GM23338 (cell line): ENCODE measurements at places on chromosomes 16 and 17. TPM values are rescaled to one million over a fixed set of nuclear protein-coding genes. Genes with fewer than 3 reads are reported as not detected.

GRCh38 chr17:71759422-71760060, 361.3 kb upstream of the SOX9 start:
- DNase-seq = no peak
- H3K27ac ChIP-seq = no peak overlapping the region
- H3K4me1 ChIP-seq = no peaks in the 10 kb centered on the region
- H3K27me3 ChIP-seq = no peaks in the 10 kb centered on the region

The DBNDD1 gene
- 69.2 and 90.8 TPM in 2 replicates for total RNA-seq

DNA sequence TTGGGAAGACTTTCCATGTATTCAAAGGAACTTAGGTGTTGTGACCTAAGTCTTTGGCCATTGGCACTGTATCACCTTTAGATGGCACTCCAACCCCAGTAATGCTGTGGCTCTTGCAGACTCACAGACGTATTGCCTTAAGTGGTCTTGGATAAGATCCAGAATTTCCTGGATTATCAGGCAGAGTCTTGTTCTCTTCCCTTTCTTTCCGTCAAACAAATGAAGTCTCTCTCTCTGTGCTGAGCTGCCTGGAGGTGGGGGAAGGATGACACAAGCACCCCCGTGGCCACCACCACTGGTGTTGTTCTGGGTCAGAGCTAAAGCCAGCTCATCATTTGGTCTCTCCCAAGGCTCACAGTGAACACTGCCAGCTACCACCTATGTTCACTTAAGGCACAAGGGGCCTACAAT, 789.9 kb upstream of the KIF2B start:
- DNase-seq = peak; percentile 93
- 0 out of 2 replicates have a peak, but pooled peaks cover 4% of the 10 kb centered on the region for H3K4me1 ChIP-seq
- no peaks in the 10 kb centered on the region for H3K36me3 ChIP-seq
- H3K27me3 ChIP-seq = no peaks in the 10 kb centered on the region

DNA sequence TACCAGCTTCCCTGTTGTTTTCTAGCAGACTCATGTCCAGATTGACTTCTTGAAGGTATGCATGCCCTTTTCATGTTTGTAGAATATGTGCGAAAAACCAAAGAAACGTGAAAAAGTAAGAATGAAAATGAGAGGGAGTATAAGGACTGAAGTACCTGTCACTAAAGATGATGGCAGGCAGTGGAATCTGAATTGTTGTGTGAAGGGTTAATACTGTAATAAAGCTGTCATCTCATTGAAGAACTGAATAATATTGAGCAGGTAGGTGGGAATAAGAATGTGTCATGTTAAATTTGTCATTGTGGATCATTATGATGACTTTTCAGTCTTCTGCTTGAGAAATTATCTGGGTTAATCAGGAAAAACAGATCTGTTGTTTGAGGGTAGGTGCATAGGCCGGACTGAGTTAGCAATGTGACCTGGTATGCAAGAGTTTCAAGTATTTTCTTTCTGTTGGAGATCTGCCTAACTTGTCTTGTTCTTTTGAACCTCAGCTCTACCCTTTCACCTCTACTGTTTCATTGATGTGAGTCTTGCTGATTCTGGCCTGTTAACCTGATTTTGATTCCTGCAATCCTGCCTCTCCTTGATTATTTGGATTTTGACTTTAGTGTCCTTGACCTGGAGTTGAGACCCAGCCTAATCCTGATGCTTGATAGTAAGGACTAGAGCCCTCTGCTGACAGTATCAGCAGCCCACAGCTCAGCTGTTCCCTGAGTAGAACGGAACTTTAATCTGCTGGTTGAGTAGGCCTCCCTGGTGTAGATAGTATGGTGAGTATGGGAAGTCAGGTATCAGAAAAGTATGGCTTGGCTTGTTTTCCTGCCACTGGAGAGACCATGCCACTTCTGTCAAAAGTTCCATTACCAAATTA, 64.6 kb downstream of the MAP2K4 start:
- H3K27me3 ChIP-seq = no peaks in the 10 kb centered on the region
- H3K36me3 ChIP-seq = peaks cover 3% of the 10 kb centered on the region; the same call in 1 of the 2 replicates
- peak; percentile 35 for DNase-seq
- H3K27ac ChIP-seq = no peak overlapping the region

DNA sequence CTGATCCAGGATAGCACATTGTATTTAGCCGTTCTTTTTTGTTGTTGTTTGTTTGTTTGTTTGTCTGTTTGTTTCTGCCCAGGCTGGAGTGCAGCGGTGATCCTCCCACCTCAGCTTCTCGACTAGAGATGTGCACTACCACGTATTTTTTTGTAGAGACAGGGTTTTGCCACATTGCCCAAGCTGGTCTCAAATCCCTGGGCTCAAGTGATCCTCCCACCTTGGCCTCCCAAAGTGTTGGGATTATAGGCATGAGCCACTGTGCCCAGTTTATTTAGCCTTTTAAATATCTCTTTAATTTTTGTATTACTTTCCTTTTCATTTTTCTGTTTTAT, 9.2 kb upstream of the NLRC5 start:
- H3K4me1 ChIP-seq = no peaks in the 10 kb centered on the region
- H3K36me3 ChIP-seq = no peaks in the 10 kb centered on the region
- no peak overlapping the region for H3K27ac ChIP-seq
- DNase-seq = no peak
- H3K4me3 ChIP-seq = no peak overlapping the region

GRCh38 chr17:45841883-45842525, 2.7 kb upstream of the SPPL2C start:
- H3K36me3 ChIP-seq = no peaks in the 10 kb centered on the region
- H3K4me3 ChIP-seq = no peak overlapping the region
- no peak for DNase-seq
- no peaks in the 10 kb centered on the region for H3K27me3 ChIP-seq

DNA sequence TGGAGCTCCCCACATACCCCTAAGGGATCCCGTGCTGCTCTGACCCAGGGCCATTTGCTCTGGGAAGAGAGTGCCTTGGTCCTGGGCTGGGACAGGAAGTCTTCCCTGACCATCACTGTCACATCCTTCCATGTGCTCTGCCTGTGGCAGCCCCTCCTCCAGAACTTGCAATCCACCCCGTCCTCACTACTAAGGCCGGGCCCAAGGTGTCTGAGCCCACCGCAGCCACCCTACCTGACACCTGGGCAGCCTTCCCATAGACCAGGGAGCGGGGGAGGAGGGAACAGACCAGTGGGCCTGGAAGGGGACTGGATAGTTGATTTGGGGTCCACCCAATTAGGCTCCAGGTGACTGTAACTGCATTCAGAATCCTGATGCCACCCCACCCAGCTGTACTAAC, 117.5 kb upstream of the CRHR1 start:
- H3K4me3 ChIP-seq = no peak overlapping the region
- no peaks in the 10 kb centered on the region for H3K36me3 ChIP-seq
- H3K27ac ChIP-seq = no peak overlapping the region
- no peak for DNase-seq

DNA sequence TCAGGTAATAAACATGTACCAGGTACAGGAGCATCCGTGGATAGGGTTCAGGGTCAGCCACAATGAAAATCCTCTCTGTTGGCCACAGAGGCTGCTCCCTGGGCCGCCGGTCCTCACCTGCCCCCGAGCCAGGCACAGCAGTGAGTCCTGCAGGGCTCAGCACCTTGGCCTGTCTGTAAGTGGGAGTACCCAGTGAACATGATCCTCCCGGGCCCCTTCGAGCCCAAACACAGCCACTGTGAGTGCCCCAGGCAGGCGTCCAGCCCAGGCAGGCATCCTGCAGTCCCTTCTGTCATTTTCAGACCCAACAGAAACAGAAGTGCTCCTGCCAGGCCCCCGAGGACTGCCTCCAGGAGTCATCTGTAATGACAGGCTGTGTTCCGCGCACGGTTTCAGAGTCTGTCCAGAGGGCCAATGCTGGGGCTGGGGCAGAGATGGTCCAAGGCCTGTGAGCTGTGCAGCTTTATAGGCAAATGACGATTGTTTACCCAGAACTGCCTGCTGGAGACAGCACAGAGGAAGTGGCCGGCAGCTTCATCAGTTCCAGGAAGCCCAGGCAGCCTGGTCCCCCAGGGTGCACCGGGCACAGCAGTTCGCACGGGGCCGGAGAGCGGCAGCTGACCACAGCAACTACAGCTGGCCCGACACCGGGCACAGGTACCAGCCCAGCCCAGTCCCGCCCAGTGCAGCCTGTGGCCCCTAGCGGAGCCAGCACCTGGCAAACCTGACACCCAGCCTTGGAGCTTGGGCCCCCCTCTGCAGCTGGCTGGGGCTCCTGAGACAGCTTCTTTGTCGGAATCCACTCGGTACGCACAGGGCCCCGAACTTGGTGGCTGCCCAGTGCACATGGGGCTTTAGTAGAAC, 13.2 kb downstream of the SLC7A5 start:
- H3K4me3 ChIP-seq = no peak overlapping the region
- H3K4me1 ChIP-seq = peaks cover 32% of the 10 kb centered on the region
- H3K36me3 ChIP-seq = 0 out of 2 replicates have a peak, but pooled peaks cover 4% of the 10 kb centered on the region

The SLC47A2 gene
- total RNA-seq = not detected in 2 replicates

- no peak overlapping the region for H3K27ac ChIP-seq
- no peaks in the 10 kb centered on the region for H3K27me3 ChIP-seq
- no peaks in the 10 kb centered on the region for H3K36me3 ChIP-seq
These were observed 44.2 kb downstream of the NEUROD2 start for GRCh38 chr17:39563476-39563875.

The TEKT5 gene
- total RNA-seq = 0.19 and 0.52 TPM in 2 replicates

DNA sequence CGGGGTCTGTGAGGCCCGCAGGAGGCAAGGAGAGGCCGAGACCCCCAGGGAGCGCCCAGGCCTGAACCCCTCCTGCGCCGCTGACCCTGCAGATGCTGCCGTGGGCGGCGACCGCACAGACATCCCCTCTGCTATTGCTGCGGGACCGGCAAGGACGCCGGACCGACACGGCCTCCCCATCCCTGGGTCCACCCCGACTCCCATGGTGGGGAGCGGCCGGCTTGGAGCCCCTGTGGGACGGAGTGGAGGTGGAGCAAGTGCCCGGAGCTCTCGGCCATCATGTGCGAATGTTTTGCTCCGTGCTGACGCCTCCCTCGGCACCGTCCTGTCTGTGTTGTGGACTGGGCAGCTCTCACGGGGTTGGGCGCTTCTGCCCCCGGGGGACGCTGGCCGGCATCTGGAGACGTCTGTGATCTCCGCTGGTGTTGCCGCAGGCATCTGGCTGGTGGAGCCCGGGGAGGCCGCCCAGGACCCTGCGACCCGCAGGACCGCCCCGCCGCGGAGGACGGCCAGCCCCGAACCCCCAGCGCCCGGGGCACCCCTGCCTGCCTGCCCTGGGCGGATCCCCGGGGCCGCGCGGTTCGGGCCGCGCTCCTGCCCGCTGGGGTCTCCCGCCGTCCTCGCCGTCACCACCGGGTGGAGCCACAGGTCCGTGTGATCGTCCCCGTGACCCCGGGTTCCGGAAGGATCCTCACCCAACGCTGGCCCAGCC, 12.8 kb upstream of the GNG13 start:
- H3K27me3 ChIP-seq = no peaks in the 10 kb centered on the region; the same call in 1 of the 2 replicates
- H3K36me3 ChIP-seq = no peaks in the 10 kb centered on the region
- peak; percentile 87 for DNase-seq
- H3K4me3 ChIP-seq = peak overlapping the region; percentile 66

DNA sequence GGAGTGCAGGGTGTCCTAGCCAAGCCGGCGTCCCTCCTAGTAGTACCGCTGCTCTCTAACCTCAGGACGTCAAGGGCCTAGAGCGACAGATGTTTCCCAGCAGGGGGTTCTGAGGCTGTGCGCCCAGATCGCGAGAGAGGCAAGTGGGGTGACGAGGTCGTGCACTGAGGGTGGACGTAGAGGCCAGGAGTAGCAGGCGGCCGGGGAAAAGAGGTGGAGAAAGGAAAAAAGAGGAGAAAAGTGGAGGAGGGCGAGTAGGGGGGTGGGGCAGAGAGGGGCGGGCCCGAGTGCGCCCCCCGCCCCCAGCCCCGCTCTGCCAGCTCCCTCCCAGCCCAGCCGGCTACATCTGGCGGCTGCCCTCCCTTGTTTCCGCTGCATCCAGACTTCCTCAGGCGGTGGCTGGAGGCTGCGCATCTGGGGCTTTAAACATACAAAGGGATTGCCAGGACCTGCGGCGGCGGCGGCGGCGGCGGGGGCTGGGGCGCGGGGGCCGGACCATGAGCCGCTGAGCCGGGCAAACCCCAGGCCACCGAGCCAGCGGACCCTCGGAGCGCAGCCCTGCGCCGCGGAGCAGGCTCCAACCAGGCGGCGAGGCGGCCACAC, at the start of gene MMP2:
MMP2 (plus strand) TSS at position 372 of the 603 bp plus-strand sequence. CDS start 282 bp downstream, outside the sequence.
- H3K27me3 ChIP-seq = peaks cover 66% of the 10 kb centered on the region
- peak; percentile 91 for DNase-seq
- H3K4me3 ChIP-seq = peak within 1 kb of the TSS; percentile 88
- H3K27ac ChIP-seq = 0 out of 2 replicates have a peak within 1 kb of the TSS, but pooled peaks have one; percentile 30
- H3K36me3 ChIP-seq = no peaks in the 10 kb centered on the region

GRCh38 chr17:50816771-50817751, 18.3 kb upstream of the WFIKKN2 start:
- no peaks in the 10 kb centered on the region for H3K36me3 ChIP-seq
- peaks cover 5% of the 10 kb centered on the region; the same call in 1 of the 2 replicates for H3K4me1 ChIP-seq
- H3K27ac ChIP-seq = no peak overlapping the region
- peak; percentile 71 for DNase-seq
- H3K4me3 ChIP-seq = no peak overlapping the region
